CD4-positive, CD25-positive, alpha-beta regulatory T cell (primary cell): ENCODE measurements at places on chromosomes 4 and X. TPM values are rescaled to one million over a fixed set of nuclear protein-coding genes. Genes with fewer than 3 reads are reported as not detected.

Gene TBC1D8B
- total RNA-seq = 0.17 TPM

Gene NOP14
- total RNA-seq = 25.8 TPM

DNA sequence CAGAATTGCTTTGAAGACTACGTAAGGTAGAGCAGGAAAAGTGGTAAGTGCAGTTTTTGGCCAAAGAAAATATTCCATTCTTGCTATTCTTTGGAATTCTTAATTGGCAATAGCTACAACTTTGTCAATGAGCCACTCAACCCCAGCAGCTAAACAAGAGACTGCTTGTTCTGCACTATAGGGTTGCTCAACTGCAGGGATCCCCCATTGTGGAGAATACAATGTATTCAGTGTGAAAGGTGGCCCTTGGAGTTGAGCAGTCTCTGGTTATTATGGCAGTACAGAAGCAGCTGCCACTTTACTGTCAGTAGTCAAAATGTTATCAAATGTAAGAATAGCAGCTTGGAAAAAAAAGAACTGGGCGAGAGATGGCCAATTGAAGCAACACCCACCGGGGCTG is 808.7 kb downstream of the CENPC start:
- no peak overlapping the region for H3K4me3 ChIP-seq
- H3K4me1 ChIP-seq = no peaks in the 10 kb centered on the region
- H3K27me3 ChIP-seq = no peaks in the 10 kb centered on the region

GRCh38 chr4:10186228-10187214 is 69.9 kb upstream of the WDR1 start:
- no peaks in the 10 kb centered on the region for H3K27me3 ChIP-seq
- no peak for DNase-seq
- H3K27ac ChIP-seq = no peak overlapping the region
- no peaks in the 10 kb centered on the region for H3K36me3 ChIP-seq
- H3K4me1 ChIP-seq = peaks cover 6% of the 10 kb centered on the region
- no peak overlapping the region for H3K4me3 ChIP-seq

GRCh38 chr4:87523307-87523706 is 5.9 kb downstream of the SPARCL1 start:
- H3K36me3 ChIP-seq = no peaks in the 10 kb centered on the region
- H3K27me3 ChIP-seq = no peaks in the 10 kb centered on the region
- H3K4me1 ChIP-seq = no peaks in the 10 kb centered on the region
- no peak overlapping the region for H3K27ac ChIP-seq
- no peak overlapping the region for H3K4me3 ChIP-seq
